CD4-positive, alpha-beta T cell treated with Interleukin-4 for 1 hour (primary cell): ENCODE measurements at places on chromosomes 11 and 22.

DNA sequence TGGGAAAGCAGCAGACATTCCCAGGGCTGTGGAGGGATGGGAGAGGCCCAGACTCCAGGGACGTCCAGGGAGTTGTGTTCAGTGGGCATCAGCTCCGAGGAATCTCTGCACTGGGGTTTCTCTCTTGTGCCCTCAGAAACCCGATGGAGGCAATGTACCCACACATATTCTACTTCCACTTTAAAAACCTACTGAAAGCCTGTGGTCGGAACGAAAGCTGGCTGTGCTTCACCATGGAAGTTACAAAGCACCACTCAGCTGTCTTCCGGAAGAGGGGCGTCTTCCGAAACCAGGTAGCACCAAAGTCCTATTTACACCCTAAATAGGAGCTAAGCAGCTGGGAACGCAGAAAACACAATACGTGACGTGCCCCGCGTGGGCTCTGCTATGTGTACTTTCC, 8.3 kb downstream of the APOBEC3D start:
- no peak for DNase-seq

- no peak for DNase-seq
These were observed 16.2 kb downstream of the MPPED1 start for GRCh38 chr22:43428005-43428485.

- DNase-seq: no peak
These were observed 151.5 kb downstream of the CHST1 start for GRCh38 chr11:45513821-45514340.

GRCh38 chr11:122100756-122101080, 15.3 kb downstream of the BLID start:
- no peak for DNase-seq

DNA sequence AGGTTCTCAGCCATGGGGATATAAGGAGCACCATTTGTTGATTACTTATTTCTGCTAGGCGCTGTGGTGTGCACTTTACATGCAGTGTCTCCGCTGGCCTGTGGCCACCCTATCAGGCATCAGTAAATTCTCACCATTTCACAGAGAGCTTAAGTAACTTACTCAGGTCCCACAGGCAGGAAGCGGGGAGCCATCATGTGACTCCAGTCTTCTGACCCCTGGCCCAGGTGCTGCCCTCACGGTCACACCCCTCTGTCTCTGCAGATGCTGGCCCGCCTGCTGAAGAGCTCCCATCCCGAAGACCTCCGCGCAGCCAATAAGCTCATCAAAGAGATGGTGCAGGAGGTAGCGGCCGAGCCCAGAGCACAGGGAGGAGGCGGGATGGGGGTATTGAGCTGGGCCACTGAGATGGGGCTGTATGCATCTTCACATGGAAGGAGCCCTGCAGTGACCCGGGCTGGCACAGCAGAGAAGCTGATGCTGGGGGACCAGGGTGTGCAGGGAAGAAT, 12.8 kb downstream of the GGA1 start:
- DNase-seq: no peak
